ENCODE measurements at places on chromosomes 2 and 18.

GRCh38 chr2:9463698-9464034 is 10.7 kb upstream of the IAH1 start:
- DNase-seq: no peak

DNA sequence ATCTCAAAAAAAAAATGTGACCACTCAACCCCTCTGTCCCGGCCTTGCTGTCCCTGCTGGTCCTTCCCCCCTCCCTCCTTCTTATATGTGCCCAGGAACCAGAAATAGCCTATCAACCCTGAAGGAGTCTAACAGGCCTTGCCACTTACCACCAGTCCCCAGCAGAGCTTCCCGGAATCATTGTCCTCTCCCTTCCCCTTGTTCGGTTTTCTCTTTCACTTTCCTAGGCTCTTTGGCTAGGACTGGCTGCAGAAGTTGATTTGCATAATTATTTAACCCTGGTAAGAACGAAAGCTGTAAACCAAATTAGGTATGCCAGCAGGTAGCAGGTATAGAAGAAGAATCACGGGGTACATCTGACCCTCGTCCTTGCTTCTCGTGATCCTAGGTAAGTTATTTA is 72.6 kb upstream of the ZNF532 start:
- no peak for DNase-seq

DNA sequence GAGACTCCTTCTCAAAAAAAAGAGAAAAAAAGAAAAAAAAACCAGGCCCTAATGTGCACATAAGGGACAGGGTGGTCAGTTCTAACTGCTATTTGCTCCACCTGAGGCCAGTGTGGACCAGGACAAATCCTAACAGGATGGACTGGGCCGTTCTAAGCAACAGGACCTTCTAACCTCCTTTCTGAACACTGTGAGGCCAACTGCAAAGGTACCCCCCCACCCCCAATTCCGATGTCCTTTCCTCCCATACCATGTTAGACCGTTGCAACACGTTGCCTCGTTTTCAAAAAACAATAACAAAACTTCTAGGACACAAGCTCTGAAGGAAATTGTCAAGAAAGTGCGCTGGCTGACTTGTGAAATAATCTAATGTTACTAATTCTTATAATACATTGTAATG is 1.2 kb downstream of the THAP4 start:
- no peak for DNase-seq

- DNase-seq: no peak
Measured at GRCh38 chr18:26544451-26544850, 3.9 kb downstream of the KCTD1 start.

DNA sequence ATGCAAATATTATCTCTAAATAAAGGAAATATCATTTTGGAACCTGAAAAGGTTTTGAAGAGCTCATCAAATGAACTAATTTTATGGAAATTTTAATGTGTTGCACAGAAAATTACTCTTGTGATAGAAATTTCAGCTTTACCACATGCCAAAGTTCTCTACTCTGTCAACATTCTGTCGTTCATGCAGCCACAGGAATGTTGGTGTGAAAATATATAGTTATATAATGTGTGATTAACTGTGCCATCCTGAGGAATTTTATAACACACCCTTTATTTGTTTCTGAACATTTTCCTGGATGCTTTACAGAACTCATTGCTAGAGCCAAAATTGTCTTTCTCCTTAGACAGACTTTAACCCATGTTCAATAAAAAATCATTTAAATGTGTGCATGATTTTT is 202.5 kb upstream of the SLC8A1 start:
- no peak for DNase-seq

DNA sequence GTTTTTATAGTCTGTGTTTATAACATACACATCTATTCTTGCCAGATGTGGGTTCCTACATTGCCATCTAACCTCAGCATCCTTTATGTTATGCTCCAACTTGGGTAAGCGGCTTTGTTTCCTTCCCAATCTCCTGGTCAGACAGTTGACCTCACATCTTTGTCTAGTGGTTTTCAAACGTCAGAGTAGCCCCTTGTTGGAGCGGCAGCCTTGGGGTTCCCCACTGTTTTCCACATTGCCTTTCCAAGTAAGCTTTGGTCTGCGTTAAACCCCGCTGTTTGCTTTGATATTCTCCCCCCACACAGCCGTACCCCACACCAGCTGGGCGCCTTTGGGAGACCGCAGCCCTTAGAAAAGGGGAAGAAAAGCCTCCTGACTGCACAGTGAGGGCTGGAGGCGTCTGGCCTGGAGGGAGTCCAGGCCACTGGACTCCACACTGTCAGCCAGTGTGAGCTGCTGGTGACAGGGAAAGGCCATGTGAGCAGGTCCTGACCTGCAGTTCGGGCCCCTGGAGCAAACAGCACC is 83.3 kb downstream of the MALT1 start:
- peak; percentile 4 for DNase-seq

DNA sequence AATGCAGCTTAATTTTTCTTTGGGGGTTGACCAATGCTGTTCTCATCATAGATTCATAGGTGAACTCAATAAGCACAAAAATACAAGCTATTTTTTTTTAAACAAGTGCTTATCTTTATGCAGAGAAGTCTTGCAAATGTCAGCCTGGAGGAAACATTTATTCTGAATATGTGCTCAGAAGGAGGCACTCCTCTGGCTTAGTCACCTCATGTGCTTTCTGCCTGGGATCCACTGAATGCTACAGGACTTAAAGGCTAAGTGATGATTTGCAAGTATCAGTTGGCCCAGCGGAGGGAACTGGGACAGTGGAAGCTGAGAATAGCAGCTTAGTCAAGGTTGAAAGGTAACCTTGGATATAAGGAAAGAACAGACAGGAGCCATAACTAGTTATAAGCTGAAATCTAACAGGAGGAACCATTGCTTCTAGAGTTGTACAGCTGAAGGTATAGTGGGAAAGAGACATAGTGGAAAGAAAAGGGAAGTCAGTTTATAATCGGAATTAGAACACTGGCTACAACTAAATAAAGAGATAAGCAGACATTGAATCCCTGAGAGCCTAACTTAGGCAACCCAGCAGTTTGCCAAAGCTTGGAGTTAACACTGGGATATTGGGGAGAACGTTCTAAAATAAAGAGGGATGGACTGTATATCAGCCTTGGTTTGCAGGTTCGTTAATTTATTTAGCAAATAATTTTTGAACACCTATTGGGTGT is 488.7 kb downstream of the SUCLG1 start:
- DNase-seq: no peak

GRCh38 chr2:228697456-228697855 is 516.0 kb upstream of the SPHKAP start:
- DNase-seq: no peak

DNA sequence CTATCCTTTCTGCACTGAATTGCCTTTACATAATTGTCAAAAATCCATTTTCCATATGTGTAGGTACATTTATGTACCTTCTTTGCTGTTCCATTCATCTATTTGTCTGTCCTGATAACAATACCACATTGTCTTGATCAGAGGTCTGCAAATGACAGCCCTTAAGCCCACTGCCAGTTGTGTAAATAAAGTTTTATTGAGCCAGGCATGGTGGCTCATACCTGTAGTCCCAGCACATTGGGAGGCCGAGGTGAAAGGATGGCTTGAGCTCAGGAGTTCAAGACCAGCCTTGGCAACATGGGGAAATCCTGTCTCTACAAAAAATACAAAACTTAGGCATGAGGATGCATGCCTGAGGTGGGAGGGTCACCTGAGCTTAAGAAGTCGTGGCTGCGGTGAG is 121.0 kb downstream of the TFCP2L1 start:
- DNase-seq: no peak

DNA sequence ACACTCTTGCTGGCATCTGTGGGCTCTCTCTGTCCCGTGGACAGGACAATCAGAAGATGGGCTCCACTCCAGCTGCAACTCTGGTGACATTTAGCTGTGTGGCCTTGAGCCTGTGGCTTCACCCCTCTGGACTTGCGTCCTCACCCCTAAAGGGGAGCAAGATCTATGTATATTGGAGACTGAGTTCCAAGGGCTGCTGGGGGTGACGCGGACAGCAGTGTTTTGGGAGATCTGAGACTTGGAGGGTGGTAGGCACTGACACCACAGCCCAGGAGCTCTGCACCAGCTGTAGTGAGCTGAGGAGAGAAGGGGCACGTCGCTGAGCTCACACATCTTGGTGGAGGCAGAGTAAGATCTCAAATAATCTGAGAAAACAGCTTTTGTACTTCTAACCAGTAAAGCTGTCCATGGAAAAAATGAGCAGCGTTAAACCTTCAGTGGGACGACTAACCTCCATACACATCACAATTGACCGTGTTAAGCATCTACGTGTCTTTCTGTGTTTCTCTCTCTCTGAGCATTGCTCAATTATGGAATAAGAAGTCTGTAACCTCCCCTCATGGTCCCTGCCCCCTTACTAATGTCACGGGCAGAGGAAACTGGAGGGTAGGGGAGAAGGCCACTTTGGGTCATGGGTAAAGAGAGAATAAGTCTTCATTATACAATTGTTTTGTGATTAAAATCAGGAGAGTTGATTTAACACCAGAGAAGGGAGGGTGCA is 85.8 kb downstream of the SH3RF3 start:
- DNase-seq: no peak

- DNase-seq: peak; percentile 84
Measured at GRCh38 chr2:209334188-209335017, 89.4 kb upstream of the MAP2 start.

DNA sequence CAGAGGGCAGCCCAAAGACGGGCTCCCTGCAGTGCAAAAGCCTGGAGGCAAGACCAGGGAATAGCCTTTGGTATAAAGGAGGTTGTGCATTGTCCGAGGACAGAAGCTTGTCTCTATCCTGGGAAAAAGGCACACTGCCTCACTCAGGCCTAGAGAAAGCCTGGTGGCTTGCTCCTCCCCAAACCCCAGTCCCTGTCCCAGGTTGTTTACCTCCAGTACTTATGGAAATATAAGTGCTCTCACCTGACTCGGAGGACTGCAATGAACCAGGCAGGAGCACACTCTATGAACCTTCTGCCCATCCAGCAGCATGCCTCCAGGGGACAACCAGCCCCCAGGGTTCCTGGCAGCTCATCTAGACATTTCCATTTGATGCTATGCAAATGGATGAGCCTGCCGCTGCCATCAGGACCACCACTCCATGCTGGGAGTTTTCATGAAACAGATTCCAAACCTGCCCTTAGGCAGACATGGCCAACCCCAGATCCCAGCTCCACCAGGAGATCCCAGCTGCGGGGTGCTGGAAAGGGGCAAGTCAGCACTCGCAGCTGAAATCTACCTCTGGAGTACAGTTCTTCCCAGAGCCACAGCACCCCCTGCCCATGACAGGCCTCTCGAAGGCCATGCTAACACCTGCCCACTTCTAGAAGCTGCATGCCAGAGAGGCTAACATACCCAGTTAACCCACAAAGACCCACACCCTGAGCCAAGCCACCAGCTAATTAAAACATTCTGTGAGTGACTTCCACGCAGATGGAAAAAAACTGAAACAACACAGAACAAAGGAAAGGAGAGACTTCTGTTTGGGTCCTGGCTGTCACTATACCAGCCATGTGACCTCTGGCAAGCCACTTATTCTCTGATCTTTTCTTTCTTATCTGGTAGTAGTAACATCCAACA is 101.7 kb downstream of the TTC32 start:
- DNase-seq: no peak

- no peak for DNase-seq
Measured at GRCh38 chr18:47724186-47724975, 206.1 kb downstream of the SMAD2 start.

- no peak for DNase-seq
Measured at GRCh38 chr2:71786291-71787107, 333.1 kb downstream of the DYSF start.

GRCh38 chr2:54347622-54348021 is 91.6 kb upstream of the TSPYL6 start:
- no peak for DNase-seq

DNA sequence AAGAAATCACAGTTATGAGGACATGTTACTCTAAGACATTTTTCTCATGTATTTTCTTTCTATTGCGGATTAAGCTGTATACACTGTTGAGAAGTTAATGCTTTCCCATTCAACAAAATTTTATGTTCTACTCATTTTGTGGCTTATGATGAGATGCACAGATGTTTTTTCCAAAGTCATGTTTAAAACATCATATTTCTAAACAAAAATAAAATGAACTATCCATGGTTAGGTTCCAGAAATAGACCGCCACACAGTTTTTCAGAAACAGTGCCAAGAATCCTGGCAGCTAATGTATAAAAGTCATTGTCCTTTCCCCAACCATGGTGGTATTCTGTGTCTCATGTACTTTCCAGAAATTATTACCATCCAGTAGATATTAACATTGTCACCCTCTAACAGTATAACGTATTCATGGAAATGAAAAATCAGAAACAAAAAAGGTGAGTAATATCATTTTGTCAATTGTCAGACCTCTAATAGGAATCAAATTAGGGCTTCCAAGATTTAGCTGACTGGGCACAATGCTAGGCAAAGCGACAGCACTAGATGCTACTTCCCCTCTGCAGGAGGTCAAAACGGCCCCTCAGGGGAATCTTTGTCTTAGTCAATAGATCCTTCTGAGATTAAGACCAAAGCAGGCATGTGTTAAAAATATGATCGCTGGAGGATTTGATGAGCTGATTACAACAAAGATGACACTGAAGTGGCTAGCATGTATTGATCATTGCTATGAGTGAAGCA is 54.4 kb upstream of the ZNF397 start:
- no peak for DNase-seq

- DNase-seq: no peak
Measured at GRCh38 chr2:29113891-29114321, 1.3 kb upstream of the CLIP4 start.

DNA sequence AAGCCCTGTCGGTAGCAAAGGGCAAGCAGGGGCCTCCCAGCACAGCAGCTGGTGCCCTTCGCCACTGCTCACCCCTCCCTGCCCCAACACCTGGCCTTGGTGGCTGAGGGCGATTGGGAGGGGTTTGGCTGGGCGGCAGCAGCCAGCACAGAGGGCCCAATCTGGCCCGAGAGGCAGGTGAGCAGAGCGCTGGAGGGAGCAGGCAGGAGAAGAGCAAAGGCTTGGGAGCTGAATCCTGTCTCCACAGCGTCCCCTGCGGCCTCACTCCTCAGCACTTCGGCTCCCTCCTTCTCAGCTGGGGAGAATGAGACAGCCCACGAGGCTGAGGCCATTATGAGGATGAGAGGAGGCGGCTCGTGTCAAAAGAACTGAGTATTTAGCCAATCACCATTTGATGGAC is 74.9 kb upstream of the TAF1B start:
- DNase-seq: peak; percentile 80

GRCh38 chr2:165698444-165698884 is 95.6 kb downstream of the GALNT3 start:
- DNase-seq: peak; percentile 63

- DNase-seq: peak; percentile 46
Measured at GRCh38 chr2:75710220-75710576, 517 bp downstream of the GCFC2 start.

DNA sequence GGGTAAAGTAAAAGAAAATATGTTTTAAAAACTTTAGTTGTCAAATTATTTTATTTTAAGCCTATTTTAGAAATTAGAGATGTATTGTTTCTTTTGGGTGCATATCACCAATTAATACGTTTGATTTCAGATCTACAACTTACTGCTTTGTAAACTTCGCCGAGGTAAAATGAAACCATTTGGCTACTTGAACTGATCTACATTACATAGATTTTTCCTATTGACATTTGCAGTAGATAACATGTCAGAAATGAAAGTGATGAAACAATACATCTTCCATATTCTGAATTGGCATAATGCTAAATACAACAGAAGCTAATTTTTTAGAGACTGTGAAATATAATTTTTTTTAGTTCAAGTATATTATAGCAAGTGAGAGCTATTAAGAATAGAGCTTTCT is 39.5 kb downstream of the GLS start:
- DNase-seq: no peak

- DNase-seq: no peak
Measured at GRCh38 chr2:183465048-183465447, 340.8 kb downstream of the NUP35 start.

GRCh38 chr2:12050396-12050795 is 304.0 kb downstream of the LPIN1 start:
- no peak for DNase-seq

GRCh38 chr2:38554973-38555595 is 47.6 kb downstream of the HNRNPLL start:
- peak; percentile 27 for DNase-seq
